ENCODE measurements at places on chromosomes 16 and 17.

- DNase-seq = no peak
These were observed at the start of gene UTS2R for GRCh38 chr17:82371333-82372248. Gene UTS2R, plus strand, starts transcription at chr17:82371765. Its CDS starts 2,560 bp downstream, at chr17:82374325.

DNA sequence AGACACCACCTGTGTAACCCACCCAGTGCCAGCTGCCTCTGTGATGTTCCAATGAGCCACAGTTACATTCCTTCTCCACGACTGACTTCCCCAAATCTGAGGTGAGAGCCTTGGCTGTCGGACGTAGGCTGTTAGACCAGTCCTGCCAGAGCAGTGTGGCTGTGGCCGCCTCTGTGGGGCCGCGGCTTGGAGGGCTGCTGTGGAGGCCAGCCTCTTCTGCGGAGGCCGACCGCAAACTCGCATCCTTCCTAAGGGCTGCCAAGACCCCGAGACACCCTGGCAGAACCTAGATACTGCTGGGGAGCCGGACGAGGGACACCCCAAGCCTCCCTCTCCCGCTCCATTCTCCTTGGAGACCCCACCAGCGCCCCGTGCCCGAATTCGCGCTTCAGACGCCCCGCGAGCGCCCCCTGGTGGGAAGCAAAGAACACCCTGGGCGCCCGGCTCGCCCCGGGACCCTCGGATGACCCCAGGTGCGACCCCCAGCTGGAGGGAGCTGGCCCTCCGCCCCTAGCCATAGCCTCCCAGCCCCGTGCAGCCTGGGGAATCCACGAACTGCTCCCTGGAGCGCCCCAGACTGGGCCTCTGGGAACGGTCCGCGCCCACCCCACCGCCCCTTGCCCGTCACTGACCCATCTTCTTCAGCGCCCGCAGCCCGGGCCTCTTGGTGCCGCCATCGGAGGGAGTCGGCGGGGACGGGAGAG lies 547 bp downstream of the PLCD3 start:
- DNase-seq = no peak

DNA sequence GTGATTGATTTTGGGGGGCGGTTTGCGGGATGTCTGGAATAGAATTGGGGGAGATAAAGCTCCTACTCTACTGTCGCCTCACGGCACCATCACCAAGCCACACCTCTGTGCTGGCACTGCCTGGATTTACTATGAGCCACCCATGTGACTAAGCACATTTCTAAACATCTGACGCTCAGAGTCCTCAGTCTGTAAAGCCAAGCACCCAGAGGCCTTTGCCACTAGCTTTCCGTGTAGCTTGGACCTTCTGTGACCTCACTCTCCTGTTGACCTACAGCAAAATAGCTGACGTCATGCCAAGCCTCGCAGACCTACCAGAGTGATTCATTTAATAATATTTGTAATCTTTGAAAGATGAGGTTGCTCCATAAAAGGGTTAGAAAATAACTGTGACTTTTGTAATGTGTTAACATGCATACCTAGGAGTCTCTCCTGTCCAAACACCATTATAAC lies 38.5 kb upstream of the MYOCD start:
- no peak for DNase-seq

DNA sequence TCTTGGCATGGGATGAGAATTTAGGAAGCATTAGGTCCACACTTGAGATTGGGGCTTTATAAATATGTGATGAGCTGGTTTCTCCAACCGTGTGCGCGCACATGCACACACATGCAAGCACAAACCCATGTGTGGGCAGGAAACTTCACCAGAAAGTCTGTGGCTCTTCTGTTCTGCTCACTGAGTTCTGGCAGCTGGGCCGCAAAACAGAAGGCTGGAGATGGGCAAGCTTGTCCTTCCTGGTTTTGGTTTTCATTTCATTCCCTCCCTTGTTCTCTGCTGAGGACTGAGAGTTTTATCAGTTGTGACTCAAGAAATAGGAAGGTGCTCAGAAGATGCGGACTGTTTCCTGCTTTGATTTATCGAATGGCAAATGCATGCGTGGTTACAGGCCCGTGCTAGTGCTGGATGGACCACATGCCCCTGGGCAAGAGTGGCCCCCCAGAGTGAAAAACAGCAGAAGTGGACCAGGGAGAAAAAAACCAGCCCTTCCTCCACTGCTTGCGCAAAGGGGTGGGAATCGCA lies 14.1 kb downstream of the MAP3K14 start:
- no peak for DNase-seq

DNA sequence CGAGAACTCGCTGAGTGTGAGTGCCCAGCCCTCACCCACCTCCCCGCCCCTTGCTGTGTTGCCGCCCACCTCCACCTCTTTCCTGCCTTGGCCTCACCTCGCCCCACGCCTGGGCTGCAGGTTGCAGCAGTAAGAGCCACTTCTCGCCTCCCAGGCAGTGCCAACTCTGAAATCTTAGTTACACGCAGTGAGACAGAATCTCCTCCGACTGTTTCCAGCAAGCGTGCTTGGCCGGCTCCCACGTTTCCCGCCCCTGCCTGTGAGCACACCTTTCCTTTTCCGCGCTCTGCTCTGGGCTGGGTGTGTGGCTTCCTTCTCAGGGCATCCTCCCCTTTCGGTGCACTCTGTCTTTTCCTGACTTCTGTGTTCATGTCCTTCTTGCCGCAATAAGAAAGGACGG lies 5.7 kb downstream of the ENGASE start:
- no peak for DNase-seq

GRCh38 chr16:68642436-68643101 lies 2.5 kb upstream of the CDH3 start:
- DNase-seq = peak; percentile 35

DNA sequence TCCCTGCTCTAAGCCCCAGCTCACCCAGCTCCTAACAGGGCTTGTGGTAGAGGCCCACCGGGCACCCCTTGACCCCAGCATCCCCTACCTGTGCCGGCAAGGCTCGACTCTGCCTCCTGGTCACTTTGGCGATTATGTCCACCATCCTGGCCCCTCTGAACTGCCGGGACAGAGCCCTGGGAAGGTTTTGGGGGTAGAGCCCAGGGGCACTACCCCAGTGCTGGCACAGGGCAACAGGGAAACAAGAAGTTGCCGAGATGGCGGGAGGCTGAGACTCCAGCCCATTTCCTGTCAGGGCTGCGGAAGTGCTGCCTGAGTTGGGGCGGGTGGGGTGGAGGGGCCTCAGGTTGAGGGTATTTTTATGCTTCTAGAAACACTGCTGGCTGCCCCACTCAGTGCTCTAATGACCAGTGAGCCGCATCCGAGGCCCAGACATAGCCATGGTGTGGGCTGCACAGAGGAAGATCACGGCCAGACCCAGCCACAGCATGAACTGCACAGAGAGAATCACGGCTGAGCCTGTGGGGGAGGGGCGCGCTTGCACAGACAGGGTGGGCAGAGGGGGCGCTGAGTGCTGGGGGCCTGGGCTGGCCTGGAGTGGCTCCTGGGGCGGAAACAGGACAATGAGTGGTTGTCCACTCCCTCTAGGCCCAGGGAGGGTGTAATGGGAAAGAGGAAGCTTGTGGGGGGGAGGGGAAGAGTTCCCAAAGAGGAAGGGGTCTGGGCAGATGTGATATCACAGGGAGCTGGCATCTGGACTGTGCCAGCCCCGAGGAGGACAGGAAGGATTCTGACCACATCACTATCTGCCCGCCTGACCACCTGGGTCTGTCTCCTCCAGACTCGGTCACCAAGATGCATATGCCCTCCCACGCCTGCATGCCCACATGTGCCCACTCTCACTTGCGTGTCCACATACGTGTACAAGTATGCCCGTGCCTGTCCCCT lies 22.3 kb downstream of the ARHGAP27 start:
- no peak for DNase-seq

- no peak for DNase-seq
These were observed 15.2 kb upstream of the ADGRG3 start for GRCh38 chr16:57652695-57653471.

- no peak for DNase-seq
These were observed 191.8 kb downstream of the SNX29 start for GRCh38 chr16:12168074-12169000.

DNA sequence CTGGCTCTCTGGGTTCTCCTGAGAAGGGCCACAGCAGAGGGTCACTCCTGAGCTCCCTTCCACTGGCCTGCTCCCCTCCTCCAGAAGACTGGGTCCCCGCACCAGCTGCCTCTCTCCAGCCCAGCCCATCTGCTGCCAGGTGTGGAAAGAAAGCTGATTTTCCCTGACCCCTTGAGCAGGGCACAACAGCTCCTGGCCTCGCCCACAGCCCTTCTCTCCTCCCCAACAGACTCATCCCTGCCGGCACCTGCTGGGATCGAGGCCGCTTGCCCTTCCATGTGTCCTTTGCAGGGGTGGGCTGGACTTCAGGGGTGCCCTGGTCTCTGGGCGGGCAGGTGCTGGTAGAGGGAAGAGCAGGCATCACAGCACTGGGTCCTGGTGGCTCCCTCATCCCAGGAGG lies 4.8 kb upstream of the SMIM5 start:
- DNase-seq = no peak

- no peak for DNase-seq
These were observed 16.0 kb downstream of the CSNK1D start for GRCh38 chr17:82257473-82257872.

GRCh38 chr16:86193528-86194193 lies 294.7 kb downstream of the IRF8 start:
- no peak for DNase-seq

DNA sequence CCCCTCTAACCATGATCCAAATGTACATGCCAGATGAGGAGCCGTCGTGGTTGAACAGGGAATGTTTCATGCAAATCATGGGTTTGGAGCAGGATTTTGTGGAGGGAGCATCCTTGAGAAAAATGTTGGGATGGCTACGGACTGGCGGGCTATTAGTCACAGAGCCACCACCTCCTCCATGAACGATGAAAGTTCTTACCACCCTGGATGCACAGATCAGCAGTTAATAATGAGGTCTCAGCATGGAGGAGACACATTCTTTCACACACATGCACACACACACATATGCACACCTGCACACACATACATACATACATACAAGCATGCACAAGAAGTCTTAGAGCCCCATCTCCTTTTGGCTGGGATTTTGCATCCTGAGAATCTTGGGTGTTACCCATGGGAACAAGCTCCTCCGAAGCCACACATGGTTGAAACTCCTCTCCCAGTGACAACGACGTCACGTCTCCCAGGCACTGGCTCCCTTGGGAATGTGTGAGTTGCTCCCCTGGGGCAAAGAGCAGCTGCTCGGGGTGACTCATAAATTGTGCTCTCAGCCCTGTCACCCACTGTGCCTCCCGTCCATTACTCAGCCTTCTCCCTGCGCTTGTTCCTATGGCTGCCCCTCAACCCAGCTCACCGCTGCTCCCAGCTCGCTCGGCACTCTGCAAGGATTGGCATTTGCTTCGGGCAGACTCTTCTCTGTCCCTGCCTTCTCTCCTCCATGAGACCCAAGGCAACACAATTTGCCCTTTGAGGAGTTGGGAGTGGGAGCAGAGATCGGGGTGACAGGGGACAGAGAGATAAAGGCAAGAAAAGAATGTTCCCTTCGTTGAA lies 344.6 kb downstream of the SOX9 start:
- DNase-seq = no peak

DNA sequence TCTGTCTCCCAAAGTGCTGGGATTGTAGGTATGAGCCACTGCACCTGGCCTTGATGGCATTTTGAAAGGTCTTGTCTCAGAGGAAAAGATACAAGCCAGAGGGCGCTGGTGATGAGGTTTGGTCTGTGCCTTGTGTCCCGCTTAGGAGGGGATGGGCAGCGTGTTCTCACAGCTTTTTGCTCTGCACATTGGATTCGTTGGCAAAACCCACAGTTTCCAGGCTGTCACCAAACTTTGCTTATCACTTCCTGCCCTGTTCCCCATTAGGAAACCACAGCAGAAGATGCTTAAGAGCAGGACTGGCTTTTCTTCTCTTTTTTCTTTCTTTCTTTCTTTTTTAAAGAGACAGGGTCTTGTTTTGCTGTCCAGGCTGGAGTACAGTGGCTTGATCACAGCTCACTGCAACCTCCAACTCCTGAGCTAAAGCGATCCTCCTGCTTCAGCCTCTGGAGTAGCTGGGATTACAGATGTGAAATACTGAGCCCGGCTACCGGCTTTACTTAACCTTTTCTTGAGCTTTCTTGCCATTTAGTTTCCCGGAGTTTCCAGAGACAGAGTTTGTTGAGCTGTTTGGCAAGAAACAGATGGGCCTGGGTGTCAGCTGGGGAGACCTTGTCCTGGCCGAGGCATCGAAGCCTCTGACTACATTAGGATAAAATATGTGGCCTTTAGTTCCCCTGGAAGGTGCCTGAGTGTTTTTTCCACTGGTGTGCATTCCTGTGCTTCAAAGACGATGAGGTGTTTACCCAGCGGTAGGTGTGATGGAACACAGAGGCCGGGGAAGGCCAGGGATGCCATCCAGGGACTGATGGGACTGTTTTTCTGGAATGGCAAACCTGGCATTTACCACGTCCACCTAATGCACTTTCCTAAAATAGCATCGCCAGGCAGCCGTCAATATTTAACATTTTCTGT lies 112.9 kb downstream of the ABCC1 start:
- DNase-seq = no peak

- no peak for DNase-seq
These were observed 51.2 kb upstream of the CNTNAP4 start for GRCh38 chr16:76226011-76226410.

- no peak for DNase-seq
These were observed 137.5 kb upstream of the PLCG2 start for GRCh38 chr16:81641395-81642106.

DNA sequence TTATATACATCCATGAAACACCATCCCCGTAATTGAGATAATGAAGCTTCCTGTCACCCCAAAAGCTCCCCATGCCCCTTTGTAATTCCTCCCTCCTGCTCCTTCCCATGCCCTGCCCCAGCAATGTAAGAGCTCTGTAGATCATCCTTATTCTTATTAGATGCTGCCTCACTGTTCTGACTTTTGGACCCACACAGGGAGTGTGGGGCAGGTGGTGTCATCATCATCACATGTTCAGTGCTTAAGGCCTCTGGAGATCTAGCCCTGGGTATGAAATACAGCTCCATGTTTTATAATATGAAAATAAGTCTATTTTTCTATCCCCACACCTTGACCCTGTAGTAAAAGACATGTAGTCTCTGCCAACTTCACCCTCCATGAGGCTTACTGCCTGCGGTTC lies 1.9 kb downstream of the XAF1 start:
- no peak for DNase-seq

DNA sequence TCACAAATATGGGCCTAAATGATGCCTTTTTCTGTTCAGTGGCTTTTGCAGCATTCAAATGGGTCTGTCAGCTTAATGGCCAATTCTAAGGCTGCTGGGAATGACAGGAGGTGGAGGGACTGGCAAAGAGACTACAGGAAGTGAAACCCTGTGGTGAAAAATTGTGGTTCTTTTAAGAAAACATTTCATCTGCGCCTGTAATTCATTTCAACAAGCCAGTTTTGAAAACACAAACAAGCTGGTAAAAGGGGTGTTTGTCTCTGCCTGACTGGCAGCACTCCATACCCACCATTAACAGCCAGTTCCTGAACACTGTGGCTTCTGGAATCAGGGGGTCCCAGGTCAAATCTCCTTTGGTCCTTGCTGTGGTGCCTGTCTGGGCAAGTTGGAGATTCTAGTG lies 3.6 kb upstream of the KDM8 start:
- no peak for DNase-seq

- DNase-seq = no peak
These were observed 109.1 kb upstream of the CDC42EP4 start for GRCh38 chr17:73420897-73421296.

DNA sequence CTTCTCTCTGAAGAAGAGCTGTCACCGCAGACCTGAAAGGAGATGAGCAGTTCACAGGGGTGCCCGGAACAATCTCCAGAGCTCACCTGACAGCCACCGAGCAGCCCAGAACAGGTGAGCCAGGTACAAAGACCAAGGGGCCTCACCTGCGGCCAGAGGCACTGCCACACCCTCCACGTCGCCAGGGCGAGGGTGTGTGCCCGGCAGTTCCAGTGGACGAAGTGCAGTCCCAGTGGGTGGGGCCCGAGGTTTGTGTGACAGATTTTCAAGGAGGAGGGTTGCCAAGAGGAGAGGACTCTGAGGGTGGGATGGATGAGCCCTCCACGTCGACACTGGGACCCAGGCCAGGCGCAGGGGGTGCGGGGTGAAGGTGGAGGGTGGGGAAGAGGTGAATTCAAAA lies 61.7 kb downstream of the SMPD3 start:
- DNase-seq = no peak

All from NCI-H2029 (cell line).